CD4-positive, alpha-beta memory T cell (primary cell): ENCODE measurements at places on chromosomes 11 and 22.
A peak's percentile ranks its signal among the peaks of the same experiment; 100 is the strongest.

- no peak for DNase-seq
These were observed 2.1 kb upstream of the DGKZ start for GRCh38 chr11:46345131-46345597.

DNA sequence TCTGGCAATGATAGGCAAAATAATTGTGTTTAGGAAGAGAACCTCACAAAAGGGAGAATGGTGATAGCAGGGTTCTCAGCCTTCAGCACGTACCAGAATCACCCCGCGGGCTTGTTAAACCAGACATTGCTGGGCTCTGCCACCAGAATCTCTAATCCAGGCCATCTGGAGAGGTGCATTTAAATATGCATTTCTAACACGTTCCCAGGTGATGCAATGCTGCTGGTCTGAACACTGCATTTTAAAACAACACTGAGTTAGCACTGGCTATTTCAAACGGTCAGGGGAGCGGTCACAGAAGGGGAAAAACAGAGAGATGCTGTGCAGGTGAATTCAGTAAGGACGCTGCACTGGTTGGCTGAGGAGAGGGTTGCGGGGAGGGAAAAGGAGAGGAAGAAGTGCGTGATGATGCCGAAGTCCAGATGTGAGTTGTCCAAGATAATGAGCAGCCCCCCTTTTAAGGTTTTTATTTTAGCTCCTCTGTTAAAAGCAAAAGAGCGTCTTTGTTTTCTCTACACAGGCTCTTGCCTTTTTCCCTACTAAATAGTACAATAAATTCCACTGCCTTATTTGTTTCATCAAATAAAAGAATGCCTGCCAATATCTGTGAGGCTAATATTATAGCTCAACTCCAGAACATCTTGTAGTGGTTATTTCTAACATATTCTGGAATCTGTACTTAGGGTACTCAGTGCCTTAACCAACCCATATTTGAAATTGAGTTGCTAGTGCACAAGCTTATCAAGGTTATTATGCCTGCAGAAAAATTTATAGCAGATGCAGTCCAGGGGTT is 109.6 kb upstream of the POU2AF2 start:
- no peak for DNase-seq

DNA sequence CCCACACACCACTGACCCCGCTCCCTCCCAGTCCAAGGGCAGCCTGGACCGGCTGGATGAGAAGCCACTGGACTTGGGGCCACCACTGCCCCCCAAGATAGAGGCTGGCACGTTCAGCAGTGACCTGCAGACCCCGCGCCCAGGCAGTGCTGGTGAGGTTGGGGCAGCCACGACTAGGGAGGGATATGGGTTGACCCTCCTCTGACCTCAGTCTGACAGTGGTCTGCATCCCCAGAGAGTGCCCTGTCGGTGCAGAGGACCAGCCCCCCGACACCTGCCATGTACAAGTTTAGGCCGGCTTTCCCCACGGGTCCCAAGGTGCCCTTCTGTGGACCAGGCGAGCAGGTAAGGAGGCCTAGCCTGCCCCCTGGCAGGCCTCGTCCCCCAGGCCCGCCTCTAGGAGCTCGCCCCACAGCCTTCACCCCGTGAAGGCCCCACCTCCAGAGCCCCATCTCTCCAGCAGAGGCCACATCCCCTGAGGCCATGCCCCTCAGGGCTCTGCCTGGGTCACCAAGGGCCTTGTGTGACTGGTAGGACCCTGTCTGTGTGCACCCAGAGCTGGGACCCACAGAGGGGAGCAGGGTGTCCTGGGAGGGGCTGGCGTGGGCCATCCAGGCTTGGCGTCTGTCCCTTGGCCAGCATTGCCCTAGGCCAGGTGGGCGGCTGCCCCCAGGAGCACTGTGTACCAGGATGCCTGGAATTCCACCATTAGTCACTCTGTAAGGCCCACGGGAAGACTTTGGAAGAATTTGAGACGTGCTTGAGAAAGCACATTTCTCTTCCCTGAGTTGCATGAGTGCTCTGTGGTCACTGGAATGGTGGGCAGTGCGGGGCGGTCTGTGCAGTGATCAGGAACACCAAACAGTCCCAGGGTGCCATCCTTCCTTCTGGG is 9.4 kb downstream of the CCDC188 start:
- DNase-seq: no peak

DNA sequence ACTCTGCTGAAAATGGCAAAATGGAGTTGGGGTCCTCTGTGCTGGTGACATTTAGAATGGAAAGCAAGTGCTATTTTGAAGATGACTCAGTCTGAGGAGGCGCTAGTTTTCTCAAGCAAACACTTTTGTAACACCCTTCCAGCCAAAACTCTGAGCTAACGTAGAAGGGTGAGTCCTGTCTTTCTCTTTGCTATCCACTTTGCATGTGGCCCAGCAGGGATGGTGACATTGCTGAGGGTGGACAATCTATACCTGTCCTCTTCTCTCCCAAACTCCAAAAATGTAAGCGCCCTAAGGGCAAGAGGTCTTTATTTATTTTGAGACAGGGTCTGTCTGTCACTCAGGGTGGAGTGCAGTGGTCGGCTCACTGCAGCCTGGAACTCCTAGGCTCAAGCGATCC is 3.6 kb upstream of the KAT5 start:
- no peak for DNase-seq

DNA sequence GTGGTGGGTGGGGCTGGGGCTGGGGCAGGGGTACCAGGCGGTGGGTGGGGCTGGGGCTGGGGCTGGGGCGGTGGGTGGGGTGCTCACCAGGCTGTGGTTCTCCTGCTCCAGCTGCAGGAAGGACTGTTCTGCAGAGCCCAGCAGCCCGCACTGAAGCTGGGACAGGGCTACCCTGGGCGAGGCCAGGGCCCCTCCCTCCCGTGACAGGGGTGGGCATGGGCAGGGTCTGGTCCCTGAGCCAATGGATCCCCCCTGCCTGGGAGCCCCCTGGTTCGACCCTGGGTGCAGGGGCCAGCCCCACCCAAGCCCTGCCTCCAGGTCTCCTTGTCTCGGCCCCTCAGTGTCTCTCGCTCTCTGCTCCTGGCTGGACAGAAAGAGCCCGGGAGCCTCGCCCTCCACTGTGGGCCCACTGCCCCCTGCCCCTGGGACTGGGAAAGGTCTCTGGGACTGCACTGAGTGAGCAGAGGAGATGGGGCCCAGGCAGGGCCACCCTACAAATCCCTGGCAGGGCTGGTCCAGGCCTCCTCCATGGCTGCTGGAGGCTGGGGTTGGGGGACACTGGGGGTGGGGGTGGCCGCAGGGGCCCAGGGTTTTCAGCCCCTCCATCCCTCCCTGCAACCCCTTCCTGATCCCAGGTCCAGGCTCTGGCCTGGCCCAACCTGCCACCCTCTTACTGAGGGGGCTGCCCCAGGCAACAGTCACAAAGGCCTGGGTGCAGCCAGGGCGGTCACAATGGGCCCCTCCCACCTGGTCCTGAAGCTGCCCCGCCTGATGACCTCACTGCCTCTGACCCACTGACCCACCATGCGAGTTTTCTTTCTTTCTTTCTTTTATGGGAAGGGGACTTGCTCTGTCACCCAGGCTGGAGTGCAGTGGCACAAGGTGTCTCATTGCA is at the start of gene CCDC188:
Gene CCDC188, minus strand, starts transcription at position 675 of the 895 bp plus-strand sequence. Its CDS starts 69 bp downstream, at position 606.
- DNase-seq: no peak

DNA sequence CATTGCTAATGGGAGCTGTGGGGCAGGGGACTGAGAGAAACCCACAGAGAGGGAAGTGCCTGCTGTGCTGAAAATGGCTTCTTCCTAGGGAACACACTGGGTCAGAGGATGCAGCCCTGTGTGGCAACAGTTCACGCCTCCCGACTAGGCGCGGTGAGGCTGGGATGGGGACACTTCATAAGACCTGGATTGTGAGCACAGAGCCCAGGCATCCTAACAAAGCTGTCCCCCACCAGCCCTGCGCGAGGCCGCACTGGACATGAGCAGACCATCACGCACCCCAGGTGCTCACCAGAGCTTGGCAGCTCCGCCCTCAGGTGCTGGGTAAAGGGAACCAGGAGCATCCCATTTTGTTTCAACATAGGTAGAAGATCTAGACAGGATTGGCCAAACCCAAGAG is 1.8 kb upstream of the KRTAP5-4 start:
- DNase-seq: no peak

GRCh38 chr11:101816613-101817012 is 98.2 kb upstream of the CEP126 start:
- no peak for DNase-seq

- peak; percentile 26 for DNase-seq
These were observed 26.9 kb upstream of the TP53I11 start for GRCh38 chr11:44977493-44977984.

DNA sequence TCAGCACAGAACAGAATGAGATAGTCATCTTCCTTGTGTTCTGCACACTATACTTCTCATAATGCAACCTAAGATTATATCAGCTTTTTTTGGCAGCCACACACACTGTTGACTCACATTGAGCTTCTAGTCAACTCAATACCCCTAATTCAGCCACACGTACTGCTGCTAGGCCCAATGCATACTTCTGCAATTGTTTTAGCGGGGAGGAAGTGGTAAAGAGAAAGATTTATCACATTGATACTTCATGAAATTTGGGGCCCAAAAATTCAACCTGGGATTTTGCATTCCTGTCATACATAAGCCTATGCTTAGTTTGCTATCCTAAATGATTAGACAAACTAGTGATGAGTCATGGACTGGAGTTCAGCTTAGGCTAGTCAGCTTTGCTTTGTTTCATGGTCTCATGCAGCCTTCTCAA is 8.6 kb upstream of the UPB1 start:
- no peak for DNase-seq

DNA sequence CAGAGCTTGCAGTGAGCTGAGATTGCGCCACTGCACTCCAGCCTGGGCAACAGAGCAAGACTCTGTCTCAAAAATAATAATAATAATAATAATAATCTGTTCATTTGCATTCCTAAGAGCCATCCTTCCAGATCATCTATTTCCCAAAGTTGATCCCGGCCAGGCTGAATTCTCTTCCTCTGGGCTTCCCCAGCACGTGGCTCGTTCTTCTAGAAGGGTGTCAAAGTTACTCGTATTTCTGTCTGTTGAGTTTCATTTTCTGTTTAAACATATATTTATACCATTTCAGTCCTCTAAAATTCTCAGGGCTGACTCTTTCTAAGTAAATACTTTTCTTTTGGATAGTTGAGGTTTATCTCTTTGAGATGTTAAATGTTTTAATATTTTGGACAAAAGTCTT is 4.8 kb upstream of the JHY start:
- no peak for DNase-seq

- no peak for DNase-seq
These were observed 1794.1 kb upstream of the RAG2 start for GRCh38 chr11:38392176-38392575.

GRCh38 chr22:44537015-44537414 is 39.0 kb upstream of the RTL6 start:
- DNase-seq: no peak

DNA sequence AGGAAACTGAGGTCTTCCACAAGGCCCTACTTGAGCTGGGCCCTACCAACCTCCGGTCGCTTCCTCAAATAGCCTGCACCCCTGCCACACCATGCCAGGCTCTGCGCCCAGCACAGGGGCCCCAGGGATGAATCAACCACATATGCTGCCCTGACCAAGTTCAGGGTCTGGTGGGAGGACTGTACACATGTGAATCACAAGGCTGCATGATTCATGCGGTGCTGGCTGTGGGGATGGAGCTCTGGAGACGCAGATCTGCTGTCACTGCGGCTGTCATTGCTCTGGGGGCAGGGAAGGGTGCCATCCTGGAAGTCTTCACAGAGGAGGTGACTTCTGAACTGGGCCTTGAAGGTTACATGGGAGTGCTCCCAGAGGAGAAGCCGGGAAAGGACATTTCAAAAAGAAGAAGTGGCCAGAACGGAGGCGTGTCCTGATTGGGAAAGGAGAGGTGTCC is 21.5 kb downstream of the CYTH4 start:
- DNase-seq: no peak

- no peak for DNase-seq
These were observed 242.1 kb upstream of the KIRREL3 start for GRCh38 chr11:127242676-127243075.

- DNase-seq: no peak
These were observed 134.3 kb upstream of the SESN3 start for GRCh38 chr11:95365348-95365747.

GRCh38 chr11:116421529-116422185 is 351.1 kb downstream of the BUD13 start:
- no peak for DNase-seq

DNA sequence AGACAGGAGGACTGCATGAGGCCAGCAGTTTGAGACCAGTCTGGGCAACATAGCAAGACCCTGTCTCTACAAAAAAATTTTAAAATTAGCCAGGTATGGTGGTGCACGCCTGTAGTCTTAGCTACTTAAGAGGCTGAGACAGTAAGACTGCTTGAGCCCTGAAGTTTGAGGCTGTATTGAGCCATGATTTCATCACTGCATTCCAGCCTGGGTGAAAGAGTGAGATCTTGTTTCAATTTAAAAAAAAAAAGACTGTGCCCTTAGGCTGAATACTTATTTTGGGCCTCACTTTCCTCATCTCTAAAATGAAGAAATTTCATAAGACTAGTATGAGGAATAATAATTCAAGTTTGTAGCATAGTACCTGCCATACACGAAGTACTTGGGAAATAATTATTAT is 6.9 kb downstream of the AQP11 start:
- no peak for DNase-seq

DNA sequence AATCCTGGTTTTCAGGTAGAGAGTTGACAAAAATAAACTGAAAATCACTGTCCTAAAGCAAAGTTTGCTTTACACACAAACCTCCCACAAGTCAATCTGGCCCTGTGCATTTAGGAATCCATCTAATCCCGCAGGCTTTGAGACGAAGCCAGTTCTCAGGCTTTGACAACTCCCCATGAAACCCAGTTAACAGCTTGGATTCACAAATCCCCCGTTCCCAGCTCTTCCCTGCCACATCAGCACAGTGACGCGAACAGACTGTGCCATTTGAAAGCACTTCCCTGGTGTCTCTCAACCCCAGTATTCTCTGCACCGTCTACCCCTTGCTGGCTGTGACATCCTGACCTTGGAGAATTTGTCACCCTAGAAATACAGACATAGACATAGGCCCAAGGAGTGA is 117.8 kb downstream of the OPCML start:
- DNase-seq: no peak

DNA sequence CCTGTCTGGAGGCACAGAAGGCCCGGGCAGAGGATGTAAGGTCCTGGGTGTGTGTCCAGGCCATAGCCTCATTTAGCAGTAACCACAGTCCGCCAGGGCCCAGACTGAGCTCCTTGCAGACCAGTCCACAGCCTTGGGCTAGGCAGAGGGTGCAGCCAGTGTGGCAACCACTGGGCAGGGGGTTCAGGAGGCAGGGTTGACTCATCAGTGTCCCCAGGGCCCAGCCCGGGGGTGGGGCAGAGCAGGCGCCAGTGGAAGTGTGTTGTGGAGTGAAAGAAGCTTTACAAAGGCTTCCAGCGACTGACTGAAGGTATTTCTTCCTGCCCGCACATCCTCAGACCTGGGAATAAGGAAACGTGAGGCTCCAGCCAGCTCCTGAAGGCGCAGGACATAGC is 27.7 kb upstream of the WNT11 start:
- no peak for DNase-seq
